Aorta (tissue), 5 donors: ENCODE measurements at places on chromosomes 2 and 18. TPM values are rescaled to one million over a fixed set of nuclear protein-coding genes. Genes with fewer than 3 reads are reported as not detected.

DNA sequence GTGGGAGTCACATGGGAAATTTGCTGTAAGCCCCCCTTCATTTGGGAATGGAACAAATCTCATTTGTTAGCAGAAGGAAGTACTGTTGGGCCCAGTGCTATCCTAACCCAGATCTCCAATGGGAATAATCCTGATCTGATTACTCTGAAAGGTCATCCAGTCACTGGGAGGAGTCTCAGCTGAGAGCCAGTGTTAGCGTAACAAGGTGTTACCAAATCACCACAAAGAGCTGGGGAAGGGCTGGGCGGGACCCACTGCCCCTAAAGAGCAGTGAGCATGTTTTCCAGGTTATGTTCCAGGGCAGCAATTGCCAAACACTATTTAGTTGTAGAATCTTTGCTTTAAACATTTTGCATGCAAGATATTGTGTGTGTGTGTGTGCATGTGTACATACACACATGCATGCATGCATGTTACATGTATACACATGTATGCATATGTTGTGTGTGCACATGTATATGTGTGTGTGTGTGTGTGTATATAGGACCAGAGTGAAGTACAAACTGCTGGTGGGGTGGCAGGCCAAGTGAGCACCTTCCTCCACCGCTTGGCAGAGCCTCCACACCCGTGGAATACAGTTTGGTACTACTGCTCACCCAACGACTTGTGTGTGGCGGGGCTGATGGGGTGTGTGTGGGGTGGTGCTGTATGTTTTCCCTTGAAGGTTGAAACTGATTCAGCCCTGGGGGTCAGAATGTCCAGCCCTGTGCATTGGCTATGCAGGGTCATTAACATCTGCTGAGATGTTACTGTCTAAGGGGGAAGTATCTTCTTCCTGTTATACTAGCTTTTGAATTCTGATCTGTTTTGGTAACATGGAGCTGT, 15.2 kb downstream of the INPP5D start:
- no peak for DNase-seq

DNA sequence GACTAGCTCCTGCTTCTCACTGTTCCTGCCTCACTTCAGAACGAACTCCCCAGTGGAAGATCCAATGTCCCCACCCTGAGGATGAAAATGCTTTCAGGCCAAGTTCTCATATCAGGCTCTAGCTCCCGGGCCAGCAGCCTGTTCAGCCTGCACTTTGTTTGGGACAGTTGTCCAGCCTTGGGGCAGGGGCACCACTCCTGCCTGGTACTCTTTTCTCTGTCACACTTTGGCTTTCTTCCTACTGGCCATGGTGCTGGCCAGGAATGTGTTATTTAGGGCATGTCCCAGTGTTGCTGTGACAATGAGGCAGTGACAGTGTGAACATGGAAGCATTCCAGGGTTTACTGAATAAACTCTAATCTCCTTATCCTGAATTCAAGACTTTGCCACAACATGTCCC, 154.1 kb downstream of the GALNT14 start:
- DNase-seq, result no peak

DNA sequence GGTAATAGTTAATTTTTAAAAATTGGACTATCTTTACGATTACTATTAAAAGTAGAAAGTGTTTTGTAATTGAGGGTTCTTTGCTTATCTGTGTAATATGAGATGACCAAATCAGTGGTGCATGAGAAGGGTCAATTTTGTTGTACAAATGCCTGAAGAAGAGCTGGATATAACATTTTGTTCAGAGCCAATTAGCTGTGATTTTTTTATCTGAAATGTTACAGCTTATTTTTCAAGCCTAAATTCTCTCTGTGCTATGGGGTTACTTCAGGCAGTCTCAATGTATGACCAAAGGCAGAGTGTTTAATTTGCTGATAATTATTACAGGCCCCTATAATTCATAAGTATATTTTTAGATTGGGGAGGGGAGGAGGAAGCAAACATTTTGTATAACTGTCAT, 41.8 kb downstream of the OTX1 start:
- no peak for DNase-seq

DNA sequence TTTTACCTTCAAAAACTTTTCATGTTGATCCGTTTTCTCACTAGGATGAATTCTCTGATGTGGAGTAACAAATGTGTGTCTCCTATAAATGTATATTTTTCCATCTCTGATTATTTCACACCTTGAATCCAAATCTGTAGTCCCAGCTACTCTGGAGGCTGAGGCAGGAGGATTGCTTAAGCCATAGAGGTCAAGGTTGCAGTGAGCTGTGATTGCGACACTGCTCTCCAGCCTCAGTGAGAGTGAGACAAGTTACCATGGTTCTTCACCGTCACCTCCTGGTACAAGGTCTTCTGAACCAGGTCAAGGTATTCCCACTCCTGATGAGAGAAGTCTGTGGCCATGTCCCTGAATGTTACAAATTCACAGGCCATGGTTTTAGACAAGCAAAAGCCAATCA, 15.1 kb downstream of the GMCL1 start:
- DNase-seq, result no peak

GRCh38 chr2:96596596-96596995, 41.5 kb downstream of the KANSL3 start:
- no peak for DNase-seq

GRCh38 chr2:206520450-206520849, 77.1 kb downstream of the ADAM23 start:
- DNase-seq, result no peak

GRCh38 chr2:204021290-204022081, 84.9 kb downstream of the ICOS start:
- DNase-seq, result no peak

DNA sequence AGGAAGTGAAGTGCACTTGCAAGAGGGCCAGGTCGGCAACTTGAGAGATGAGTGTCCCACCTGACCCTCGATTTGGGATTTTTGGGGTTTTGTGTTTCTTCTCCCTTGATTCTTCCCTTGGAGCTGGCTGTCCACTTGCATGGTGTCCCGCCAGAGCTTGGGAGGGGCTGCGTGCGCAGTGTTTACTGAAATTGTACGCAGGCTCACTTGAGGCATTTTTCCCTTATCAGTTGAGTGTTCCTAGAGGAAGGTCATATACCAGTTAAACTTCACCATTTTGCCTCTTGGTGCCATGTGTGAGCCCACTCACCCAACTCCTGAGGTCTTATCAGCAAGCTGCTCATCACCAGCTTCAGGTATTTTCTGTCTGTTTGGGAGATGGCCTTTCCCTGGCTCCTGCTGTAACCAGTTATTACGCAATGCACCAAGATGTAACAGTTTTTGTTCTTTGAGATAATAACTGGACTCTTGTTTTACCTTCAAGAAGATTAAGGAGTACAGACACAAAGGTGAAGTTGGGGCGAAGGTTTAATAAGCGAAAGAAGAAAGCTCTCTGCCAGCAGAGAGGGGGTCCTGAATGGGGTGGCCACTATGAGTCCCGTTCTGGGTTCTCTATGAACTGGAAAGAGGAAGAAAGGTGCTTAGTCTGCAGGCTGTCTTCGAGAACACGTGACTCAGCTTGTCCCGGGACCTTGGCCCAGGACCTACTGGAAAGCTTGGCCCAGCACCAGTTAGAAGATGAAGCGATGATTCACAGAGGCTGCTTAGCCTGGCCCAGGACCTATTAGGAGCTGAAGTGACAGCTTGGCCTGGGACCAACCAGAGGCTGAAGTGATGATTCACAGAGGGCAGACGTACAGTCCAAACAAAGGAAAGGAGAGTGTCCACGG, 21.5 kb upstream of the TXNL4A start:
- DNase-seq, result peak; percentile 87

GRCh38 chr18:45569566-45570275, 45.6 kb upstream of the SLC14A2 start:
- no peak for DNase-seq

DNA sequence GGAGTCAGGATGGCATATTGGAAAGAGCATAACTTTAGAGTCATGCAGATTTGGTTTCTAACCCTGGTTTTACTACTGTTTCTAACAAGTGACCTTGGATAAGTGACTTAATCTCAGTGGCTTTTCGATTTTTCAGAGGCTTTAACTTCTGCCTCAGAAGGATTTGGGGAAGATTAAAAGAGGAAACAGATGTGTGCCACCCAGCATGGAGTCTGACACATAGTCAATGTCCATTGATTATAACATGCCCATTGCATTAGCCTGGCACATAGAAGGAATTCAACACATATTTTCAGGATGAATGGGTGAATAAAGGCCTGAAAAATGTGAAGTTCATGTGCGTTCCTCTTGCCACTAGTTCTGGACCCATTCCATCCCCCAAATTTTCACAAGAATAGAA, 438.2 kb downstream of the EPHA4 start:
- DNase-seq, result no peak

DNA sequence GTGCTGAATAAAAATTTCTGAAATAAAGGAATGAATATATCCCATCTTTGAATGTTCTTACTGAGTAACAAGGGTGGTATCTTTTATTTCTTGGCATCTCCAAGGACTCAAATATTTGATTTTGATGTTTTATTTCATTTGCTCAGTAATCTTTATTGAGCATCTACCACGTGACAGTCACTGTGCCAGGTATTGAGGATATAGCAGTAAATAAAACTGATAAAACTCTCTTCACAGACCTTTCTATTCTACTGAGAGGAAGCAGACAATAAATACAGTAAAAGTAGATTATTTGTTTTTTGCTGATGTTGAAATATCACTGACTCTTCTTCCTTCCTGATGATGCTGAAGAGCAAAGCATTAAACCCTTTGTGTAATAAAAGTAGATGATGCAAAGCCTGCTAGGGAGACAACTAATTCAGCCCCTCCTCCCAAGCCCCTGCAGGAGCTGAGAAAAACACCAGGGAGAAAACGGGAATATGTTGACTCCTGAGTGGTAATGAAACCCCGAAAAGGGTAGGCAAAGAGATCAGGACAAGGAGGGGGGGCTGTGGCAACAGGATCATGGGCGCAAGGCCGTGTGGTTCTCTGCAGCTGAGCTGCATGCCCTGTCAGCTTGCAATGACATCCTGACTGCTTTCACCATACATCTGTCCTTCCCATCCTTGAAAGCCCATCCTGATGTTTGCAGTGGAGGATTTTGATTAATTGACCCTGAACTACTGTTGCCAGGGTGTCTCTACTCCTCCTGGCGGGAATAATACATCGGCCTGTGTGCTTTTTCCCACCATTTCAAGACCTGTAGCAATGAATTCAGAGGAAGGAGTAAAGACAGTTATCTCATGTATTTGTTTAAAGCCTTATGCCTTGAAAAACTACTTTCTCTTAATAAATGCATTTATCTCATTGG, 117.4 kb downstream of the EML6 start:
- no peak for DNase-seq

- DNase-seq, result no peak
Observed at GRCh38 chr2:224870341-224870740, 154.2 kb upstream of the CCDC195 start.

DNA sequence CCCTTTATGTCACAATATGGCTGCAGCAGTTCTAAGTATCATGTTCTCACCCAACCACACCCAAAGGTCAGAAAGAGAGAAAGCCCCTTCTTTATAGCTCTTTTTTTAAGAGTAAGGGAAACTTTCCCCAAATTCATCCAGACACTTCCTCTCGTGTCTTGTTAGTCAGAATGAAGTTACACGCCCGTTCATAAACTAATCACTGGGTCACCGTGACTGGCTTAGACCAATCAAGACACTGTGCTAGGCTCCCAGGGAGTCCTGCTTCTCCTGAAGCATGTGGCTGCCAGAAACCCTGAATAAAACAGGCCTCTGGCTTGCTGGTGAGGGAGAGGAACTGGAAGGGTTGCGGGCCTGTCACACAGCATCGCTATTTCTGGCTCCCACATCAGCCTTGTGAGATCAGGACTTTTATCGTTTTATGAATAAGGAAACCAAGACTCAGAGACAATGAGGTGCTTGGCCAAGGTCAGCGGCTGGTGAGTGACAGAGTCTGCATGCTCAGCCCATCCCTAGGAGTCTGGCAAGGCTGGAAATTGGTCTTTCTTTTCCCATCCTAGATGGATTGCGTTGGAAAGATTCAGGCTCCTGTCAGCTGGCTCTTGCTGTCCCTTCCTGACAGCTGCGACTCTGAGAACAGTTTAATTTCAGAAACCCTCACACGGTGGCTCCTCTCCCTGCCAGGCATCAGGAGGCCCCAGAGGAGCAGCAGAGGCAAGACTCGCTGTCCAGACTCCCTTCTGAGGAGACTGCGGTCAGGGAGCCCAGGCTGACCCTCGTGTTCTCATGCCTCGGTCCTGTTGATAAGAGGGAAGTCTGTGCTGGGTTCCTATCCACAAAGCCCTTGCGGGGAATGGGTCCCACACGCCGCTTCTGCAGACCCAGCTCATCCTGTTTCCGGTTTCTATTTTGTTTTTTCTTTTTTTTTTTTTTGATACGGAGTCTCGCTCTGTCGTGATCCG, 104.5 kb upstream of the TAF1B start:
- no peak for DNase-seq

DNA sequence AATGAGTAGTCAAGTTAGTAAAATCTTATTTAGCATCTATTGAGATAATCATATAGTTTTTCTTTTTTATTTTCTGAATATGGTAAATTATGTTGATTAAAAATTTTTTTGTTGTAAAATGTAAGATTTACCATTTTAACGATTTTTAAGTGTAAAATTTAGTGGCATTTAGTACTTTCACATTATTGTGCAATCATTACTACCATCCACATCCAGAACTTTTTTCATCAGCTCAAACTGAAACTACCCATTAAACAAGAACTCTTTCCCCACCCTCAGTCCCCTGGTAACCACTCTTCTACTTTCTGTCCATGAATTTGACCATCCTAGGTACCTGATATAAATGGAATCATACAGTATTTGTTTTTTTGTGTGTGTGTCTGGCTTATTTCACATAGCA, 11.1 kb downstream of the RAB3GAP1 start:
- DNase-seq, result no peak

DNA sequence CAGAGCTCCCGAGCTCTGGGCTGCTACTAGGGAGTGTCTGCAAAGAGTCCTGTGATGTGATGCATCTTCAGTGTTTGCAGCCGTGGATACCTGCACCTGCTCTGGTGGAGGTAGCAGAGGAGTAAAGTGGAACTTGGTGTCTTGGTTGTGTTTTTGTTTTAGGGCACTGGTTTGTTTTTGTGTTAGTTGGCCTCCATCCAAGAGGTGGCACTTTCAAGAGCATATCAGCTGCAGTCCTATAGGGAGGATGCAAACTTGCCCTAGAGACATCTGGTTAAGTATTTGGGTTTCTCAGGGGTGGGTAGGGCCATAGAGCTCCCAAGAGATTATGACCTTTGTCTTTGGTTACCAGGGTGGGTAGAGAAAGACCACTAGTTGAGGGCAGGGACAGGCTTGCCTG, 1249.0 kb upstream of the FAM98A start:
- no peak for DNase-seq

- DNase-seq, result no peak
Observed at GRCh38 chr2:228263156-228263555, 81.7 kb upstream of the SPHKAP start.

DPP4 gene
- total RNA-seq, result 3.7 TPM

PSMA8 gene
- total RNA-seq, result not detected

ADRA2B gene
- 0.81 TPM for total RNA-seq

QPCT gene
- 3.8 TPM for total RNA-seq

IKZF2 gene
- total RNA-seq, result 9.9 TPM

RMDN2 gene
- 8.0 TPM for total RNA-seq

UGT1A8 gene
- total RNA-seq, result not detected

ALK gene
- 0.13 TPM for total RNA-seq

SCN2A gene
- 0.81 TPM for total RNA-seq

FBLN7 gene
- total RNA-seq, result 4.5 TPM

SP9 gene
- total RNA-seq, result not detected

CNGA3 gene
- not detected for total RNA-seq

LHCGR gene
- total RNA-seq, result 0.42 TPM

SPEG gene
- total RNA-seq, result 261 TPM

STRADB gene
- 15.7 TPM for total RNA-seq

SS18 gene
- total RNA-seq, result 70.8 TPM

ZNF804A gene
- 0.23 TPM for total RNA-seq

ASB18 gene
- total RNA-seq, result not detected

RBKS gene
- total RNA-seq, result 4.7 TPM
